ENCODE measurements at places on chromosomes 6 and 20.
A peak's percentile ranks its signal among the peaks of the same experiment; 100 is the strongest.

GRCh38 chr6:17207281-17207680, 73.9 kb upstream of the RBM24 start:
- no peak overlapping the region for H3K4me3 ChIP-seq
- H3K36me3 ChIP-seq, result no peaks in the 10 kb centered on the region
- H3K27ac ChIP-seq, result no peak overlapping the region
- DNase-seq, result no peak
- H3K4me1 ChIP-seq, result no peaks in the 10 kb centered on the region

- DNase-seq, result peak; percentile 51
- H3K4me1 ChIP-seq, result no peaks in the 10 kb centered on the region
- no peaks in the 10 kb centered on the region for H3K36me3 ChIP-seq
- H3K27ac ChIP-seq, result peak overlapping the region; percentile 73
- H3K4me3 ChIP-seq, result no peak overlapping the region
These were observed 11.8 kb upstream of the SNRPC start for GRCh38 chr6:34745277-34746103.

DNA sequence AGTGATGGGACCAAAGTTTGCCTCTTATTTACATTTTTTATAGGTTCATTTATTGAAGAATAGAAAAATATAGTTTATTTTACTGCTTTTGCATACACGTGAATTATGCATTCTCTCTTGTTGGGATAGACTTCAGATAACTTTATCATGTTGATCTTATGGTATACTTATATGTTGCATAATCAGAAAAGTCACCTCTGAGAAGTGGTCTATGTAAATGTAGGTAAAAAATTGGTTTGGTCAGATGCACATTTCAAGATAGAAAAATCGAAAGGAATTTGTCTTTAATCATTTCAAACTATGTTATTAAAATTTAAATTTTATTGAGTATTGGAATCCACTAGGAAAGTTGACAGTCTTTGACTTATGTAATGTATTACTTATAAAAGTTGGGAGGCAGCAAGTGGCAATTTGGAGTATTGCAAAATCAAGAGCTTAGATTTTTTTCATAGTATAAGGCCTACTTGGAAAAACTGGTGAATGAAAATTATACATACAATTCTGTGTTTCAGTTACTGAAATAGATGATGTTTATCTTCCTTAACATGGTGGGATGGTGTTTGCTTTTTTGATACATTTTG, 2.4 kb downstream of the PHF3 start:
- no peak overlapping the region for H3K27ac ChIP-seq
- no peaks in the 10 kb centered on the region for H3K36me3 ChIP-seq
- DNase-seq, result no peak
- H3K4me1 ChIP-seq, result peaks cover 48% of the 10 kb centered on the region
- H3K27me3 ChIP-seq, result no peaks in the 10 kb centered on the region

GRCh38 chr6:50543666-50544065, 169.7 kb upstream of the TFAP2D start:
- H3K4me3 ChIP-seq, result no peak overlapping the region
- DNase-seq, result no peak
- H3K4me1 ChIP-seq, result no peaks in the 10 kb centered on the region
- H3K27me3 ChIP-seq, result no peaks in the 10 kb centered on the region

GRCh38 chr6:36139991-36140710, 9.8 kb downstream of the MAPK13 start:
- peaks cover 38% of the 10 kb centered on the region for H3K36me3 ChIP-seq
- no peaks in the 10 kb centered on the region for H3K27me3 ChIP-seq
- H3K4me3 ChIP-seq, result no peak overlapping the region
- DNase-seq, result no peak

GRCh38 chr20:47150403-47151152, 205.9 kb downstream of the ZMYND8 start:
- H3K27ac ChIP-seq, result no peak overlapping the region
- peak; percentile 72 for DNase-seq
- no peaks in the 10 kb centered on the region for H3K4me1 ChIP-seq
- no peak overlapping the region for H3K4me3 ChIP-seq
- no peaks in the 10 kb centered on the region for H3K27me3 ChIP-seq
- no peaks in the 10 kb centered on the region for H3K36me3 ChIP-seq

GRCh38 chr20:916125-916799, at the start of gene ANGPT4:
ANGPT4 (minus strand) TSS chr20:916334; CDS start chr20:916214, 120 bp downstream.
- no peak within 1 kb of the TSS for H3K4me3 ChIP-seq
- H3K27me3 ChIP-seq, result peaks cover 3% of the 10 kb centered on the region
- DNase-seq, result no peak
- no peaks in the 10 kb centered on the region for H3K36me3 ChIP-seq

DNA sequence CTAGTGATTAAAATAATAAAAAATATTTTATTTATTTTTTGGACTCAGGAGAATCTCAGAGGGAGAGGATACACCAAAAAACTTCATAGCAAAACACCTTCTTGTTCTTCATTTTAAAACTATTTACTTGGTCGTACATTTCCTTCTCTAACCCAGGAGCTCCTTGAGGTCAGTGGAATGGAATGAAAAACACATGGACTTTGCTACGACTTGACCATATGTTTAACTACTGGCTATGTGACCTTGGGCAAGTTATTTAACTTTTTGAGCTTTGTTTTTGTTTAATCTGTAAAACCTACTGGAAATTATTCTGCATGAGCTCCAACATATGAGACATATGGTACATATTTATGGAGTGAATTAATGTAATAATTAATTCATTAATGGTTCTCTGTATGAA, 1005.5 kb upstream of the CITED2 start:
- H3K27ac ChIP-seq, result no peak overlapping the region
- no peak for DNase-seq
- H3K27me3 ChIP-seq, result no peaks in the 10 kb centered on the region
- H3K36me3 ChIP-seq, result no peaks in the 10 kb centered on the region
- H3K4me3 ChIP-seq, result no peak overlapping the region

- no peaks in the 10 kb centered on the region for H3K4me1 ChIP-seq
- DNase-seq, result no peak
These were observed 1023.0 kb downstream of the KIF16B start for GRCh38 chr20:15550116-15550870.

DNA sequence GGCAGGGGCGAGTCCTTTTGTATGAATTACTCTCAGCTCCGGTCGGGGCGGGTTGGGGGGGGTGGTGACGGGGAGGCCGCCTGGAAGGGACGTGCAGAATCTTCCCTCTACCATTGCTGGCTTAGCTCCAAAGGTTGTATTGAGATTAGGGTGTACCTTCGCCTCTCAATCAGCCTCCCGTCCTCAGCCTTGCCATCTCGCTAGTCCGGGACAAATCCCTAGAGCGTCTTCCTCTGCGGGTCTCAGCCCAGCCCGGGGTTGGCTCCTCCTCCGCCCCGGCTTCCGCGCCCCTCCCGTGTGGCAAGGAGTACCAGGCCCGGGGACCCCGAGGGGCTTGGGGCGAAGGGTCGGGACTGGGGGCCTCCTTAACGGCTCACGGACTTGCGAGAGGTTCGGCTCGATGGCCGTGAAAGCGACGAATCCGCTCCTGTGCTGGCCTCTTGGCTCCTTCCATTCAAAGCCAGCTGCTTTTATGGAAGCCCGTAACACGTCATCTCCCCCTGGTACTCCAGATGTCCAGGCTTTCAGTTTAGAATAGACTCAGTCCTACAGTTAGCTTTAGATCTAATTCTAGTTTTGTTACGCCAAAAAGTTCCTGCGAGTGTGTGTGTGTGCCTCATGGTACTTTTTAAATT, 636 bp upstream of the EEF1A1 start:
- H3K4me1 ChIP-seq, result peaks cover 51% of the 10 kb centered on the region
- DNase-seq, result peak; percentile 83
- no peaks in the 10 kb centered on the region for H3K27me3 ChIP-seq
- H3K36me3 ChIP-seq, result peaks cover 36% of the 10 kb centered on the region
- peak overlapping the region; percentile 85 for H3K4me3 ChIP-seq

DNA sequence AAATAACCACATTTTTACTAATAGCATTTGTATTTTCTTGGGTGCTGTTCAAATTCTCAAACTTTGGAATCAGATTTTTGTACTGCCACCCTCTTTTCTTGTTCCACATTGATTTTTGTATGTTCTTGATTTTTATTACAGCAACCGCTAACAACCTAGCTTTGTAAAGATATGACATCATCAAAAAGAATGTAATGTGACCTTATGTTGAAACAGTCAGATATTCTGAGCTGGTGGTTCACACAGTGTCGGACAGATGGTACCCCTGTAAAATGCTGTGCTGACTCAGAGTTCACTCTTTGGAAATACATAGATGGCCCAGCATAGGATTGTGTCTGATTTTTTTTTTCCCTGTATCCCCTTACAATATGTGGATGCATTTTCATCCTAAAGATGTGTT, 118.9 kb downstream of the QKI start:
- no peak overlapping the region for H3K27ac ChIP-seq
- H3K27me3 ChIP-seq, result no peaks in the 10 kb centered on the region
- H3K36me3 ChIP-seq, result peaks cover 22% of the 10 kb centered on the region
- no peak overlapping the region for H3K4me3 ChIP-seq
- no peak for DNase-seq
- peaks cover 62% of the 10 kb centered on the region for H3K4me1 ChIP-seq

- no peaks in the 10 kb centered on the region for H3K36me3 ChIP-seq
- peaks cover 6% of the 10 kb centered on the region for H3K4me1 ChIP-seq
- H3K27me3 ChIP-seq, result no peaks in the 10 kb centered on the region
These were observed 66.4 kb upstream of the NEDD9 start for GRCh38 chr6:11298651-11299420.

DNA sequence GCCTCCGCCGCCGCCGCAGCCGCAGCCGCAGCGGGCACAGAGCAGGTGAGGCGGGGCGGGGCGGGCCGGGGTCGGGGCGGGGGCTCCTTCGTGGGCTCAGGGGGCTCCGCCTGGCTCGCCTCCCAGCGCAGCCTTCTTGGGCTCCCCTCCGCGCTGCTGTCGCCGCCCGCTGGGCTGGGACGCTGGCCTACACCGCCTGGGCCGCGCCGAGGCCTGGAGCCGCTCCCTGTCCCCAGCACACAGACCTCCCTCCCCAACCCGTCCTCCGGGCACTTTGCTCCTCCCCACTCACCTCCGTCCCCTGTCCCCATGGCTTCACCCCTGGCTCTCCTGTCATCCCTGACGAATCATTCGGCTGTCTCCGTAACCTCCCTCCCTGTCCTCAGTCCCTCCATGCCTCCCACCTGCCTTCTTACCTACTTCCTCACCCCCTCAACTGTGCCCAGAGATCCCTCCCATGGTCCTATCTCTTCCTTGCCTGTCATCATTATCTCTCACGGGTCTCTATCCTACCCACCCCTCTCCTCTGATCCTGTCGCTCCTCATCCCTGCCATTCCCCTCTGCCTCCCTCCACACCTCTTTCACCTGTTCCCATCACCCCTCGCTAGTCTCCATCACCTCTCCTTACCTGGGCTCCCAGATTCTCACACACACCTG, 512 bp downstream of the TTBK1 start:
- peaks cover 6% of the 10 kb centered on the region for H3K4me1 ChIP-seq
- no peak overlapping the region for H3K4me3 ChIP-seq
- no peaks in the 10 kb centered on the region for H3K36me3 ChIP-seq
- peaks cover 47% of the 10 kb centered on the region for H3K27me3 ChIP-seq
- H3K27ac ChIP-seq, result no peak overlapping the region
- no peak for DNase-seq
